ENCODE measurements at places on chromosomes 1 and 21.

DNA sequence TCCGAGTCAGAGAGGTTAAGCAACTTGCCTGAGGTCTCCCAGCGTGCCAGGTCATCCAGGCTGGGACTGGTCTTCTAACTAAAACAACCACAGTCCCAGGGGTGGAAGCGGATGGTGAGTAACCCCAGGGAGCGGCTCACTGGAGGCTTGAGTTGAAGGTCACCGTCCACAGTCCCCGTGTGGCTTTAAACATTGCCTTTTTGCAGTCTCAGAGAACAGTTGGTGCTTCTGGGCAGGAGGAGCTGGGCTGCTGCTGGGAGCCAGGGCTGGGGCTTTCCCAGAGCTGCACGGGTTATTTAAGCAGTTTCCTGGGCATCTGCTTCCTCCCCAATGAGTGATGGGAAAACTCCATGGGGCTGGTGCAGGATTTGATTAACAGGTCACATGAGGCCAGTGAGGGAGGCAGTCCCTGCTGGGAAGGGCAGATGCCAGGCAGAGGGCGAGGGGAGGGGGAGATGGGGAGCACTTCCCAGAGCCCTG lies 12.3 kb downstream of the ARHGEF10L start:
- DNase-seq, result no peak

DNA sequence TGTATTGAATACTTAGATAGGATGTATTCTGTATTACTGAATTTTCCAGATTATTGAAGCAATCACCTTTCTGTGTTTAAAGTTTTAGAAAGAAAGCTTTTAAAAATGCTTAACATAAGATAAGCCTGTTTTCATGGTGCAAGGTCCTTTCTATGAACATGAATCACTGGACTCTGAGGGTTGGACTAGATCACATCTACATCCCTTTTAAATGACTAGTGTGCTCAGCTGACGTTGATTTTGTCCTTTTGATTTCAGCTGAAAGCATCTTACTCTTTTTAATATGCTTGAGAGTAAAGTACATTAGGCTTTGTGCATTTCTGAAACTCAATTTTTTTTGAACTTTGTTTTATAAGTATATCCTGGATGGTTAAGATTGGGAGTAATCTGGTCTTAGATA lies 16.2 kb downstream of the MIER1 start:
- DNase-seq, result no peak

DNA sequence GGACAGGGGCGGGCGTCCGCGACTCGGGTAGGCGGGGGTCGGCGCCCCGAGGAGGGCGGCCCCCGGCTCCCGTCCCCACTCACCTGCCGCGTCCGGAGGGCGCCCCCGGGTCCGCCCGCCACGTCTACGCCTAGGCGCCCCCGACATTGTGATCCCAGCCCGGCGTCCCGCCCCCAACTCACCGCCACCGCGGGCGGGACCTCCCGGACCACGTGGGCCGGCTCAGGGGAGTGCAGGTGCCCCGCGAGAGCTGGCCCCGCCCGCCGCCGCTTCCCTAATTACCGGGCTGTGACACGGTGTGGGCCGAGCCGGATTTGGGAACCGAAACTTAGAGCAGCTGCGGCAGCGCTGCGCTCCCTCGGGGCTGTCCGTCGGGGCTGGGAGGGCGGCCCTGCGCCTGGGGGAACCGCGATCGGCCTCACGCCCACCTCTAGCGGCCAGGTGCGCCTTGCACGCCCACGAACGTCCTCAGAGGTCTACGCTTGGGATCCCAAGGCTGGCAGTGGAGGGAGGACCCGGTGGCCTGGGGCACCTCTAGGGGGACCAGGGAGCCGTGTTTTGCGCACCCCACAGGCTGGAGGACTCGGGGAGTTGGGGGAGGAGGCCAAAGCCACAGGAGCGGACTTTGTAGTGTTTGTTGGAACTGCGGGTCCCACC lies 521 bp upstream of the NADK start:
- DNase-seq, result peak; percentile 90

- DNase-seq, result no peak
Observed at GRCh38 chr1:20158358-20159070, 19.4 kb downstream of the PLA2G2F start.

- DNase-seq, result no peak
Observed at GRCh38 chr1:244941121-244941520, 76.8 kb upstream of the HNRNPU start.

DNA sequence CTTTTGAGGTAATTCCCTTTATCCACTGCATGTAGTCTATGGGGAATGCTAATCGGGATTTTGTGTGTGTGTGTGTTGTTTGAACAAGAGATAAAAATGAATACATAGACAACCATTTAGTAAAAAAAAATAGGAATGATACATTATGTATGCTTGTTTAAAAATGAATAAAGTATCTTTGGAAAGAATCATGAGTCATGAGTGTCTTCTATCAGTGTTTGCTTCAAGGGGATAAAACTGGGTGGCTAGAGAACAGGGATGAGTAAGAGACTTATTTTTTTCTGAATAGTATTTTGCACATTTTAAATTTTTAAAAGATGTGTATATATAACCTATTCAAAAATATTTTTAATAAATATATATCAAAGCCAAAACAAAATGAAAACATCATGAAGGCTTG lies 839.4 kb upstream of the ADGRL4 start:
- no peak for DNase-seq

- no peak for DNase-seq
Observed at GRCh38 chr1:247111700-247112478, 7.7 kb upstream of the ZNF669 start.

- peak; percentile 17 for DNase-seq
Observed at GRCh38 chr1:107277022-107277421, 136.2 kb downstream of the NTNG1 start.

- no peak for DNase-seq
Observed at GRCh38 chr1:84862810-84863251, 30.2 kb downstream of the LPAR3 start.

DNA sequence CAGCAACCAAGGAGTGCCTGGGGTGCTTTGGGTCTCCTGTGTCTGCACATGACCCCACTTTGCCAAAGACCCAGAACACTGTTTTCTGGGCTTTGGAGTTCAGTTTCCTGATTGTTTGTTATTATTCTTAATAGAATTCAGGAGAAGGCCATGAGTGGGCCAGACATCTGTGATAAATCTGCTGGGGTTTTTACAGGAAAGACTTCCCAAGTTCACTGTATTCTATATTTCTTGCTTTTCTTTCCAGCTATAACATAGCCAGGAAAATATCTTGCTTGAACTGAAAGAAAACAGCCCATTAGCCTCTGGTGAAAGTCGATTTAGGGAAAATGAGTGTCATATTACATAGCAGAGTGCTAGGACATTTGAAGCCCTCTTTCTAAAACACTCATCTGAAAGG lies 345.1 kb upstream of the USP24 start:
- DNase-seq, result no peak

- no peak for DNase-seq
Observed at GRCh38 chr1:12153181-12153785, 13.5 kb upstream of the TNFRSF1B start.

DNA sequence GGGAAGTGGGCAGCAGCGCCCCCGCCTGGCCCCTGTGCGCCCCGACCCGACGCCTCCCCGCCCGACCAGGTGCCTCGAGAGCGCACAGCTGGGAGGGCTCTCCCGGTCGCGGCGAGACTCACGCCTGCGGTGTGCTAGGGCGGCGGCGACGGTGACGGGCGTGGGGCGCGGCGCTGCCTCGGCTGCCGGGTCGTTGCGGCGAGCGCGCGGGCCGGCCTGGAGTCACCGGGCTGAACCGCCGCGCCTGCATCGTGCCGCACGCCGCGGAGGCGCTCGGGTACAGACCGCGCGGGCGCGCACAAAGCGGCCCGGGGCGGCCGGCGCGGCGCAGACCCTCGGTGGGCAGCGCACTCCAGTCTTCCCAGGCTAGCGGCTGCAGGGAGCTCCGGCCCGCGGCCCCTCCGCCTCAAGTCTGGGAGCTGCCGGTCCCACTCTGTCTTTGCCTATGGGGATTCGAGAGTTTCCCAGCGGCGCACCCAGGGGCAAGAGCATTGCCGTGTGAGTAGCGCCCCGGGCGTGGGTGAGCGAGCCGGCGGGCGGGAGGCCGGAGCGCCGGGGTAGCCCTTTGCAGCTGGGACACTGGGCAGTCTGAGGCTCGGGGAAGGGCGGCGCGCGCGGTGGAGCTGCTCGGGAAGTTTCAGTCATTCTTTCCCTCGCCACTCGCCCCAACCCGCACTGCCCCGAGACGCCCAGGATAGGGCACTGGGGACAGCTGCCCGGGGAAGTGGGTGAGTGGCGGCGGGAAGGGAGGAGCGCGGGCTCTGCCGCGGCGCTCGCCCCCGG lies at the start of gene SLC35F3:
Gene SLC35F3, plus strand, starts transcription at position 44 of the 783 bp plus-strand sequence.
- peak; percentile 27 for DNase-seq

DNA sequence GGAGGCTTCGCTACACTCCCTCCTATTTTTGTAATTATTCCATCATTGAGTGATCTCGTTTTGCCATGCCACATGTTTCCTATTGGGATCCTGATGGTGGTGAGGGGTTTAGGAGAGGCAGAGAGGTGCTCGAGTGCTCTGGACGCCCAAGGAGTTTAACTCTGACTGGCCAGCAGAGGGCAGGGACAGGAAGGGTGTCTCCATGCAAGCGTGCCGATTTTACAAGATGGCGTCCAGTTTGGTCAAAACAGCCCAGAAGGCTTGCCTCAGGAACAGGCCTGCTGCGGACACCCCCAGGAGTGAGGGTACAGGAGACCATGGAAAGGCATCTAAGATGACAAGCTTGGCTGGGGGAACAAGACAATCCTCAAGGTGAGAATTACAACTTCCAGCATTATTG lies 33.8 kb upstream of the KCNE2 start:
- no peak for DNase-seq

Data from HAP-1 (cell line).